ENCODE measurements at places on chromosomes 2 and 18.

DNA sequence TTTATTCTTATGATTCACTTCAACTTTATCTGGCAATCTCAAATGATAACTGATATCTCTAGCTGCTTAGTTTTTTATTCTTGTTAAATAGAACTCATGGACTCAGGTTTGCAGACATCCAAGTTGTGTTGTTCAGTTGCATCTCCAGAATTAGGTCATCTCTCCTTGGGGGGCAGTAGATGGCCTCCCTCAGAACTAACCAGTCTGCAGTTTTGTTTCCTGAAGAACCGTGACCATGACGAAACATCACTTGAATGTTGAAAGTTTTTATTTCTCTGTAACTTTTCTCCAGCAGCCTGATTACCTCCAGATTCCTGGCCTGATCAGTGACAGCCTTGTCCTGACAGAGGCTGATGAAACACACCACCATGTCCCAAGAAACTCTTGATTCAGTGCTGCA lies 321.5 kb downstream of the GALNT13 start:
- DNase-seq = no peak

- no peak for DNase-seq
Observed at GRCh38 chr2:60899230-60899891, 18.0 kb downstream of the REL start.

DNA sequence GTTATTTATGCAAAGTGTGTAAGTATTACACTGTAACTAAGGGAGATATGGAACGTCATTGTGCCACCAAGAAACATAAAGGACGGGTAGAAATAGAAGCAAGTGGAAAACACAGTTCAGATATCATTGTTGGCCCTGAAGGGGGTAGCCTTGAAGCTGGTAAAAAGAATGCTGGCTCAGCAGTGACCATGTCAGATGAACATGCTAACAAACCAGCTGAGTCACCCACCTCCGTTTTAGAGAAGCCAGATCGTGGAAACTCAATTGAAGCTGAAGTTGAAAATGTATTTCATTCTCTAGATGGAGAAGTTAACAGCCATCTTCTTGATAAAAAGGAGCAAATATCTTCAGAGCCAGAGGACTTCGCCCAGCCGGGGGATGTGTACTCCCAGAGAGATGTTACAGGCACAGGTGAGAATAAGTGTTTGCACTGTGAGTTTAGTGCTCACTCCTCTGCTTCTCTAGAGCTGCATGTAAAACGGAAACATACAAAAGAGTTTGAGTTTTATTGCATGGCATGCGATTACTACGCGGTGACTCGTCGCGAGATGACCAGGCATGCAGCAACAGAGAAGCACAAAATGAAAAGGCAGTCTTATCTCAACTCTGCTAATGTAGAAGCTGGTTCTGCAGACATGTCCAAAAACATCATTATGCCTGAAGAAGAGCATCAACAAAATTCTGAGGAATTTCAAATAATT lies 36.1 kb downstream of the ZNF407 start:
- DNase-seq = no peak

- no peak for DNase-seq
Observed at GRCh38 chr2:233486357-233486756, 80.2 kb downstream of the USP40 start.

GRCh38 chr2:231642631-231643494 lies 50.2 kb downstream of the TEX44 start:
- no peak for DNase-seq

GRCh38 chr18:25141399-25141798 lies 210.6 kb downstream of the ZNF521 start:
- no peak for DNase-seq

- DNase-seq = no peak
Observed at GRCh38 chr2:223532161-223532560, 70.0 kb downstream of the SCG2 start.

DNA sequence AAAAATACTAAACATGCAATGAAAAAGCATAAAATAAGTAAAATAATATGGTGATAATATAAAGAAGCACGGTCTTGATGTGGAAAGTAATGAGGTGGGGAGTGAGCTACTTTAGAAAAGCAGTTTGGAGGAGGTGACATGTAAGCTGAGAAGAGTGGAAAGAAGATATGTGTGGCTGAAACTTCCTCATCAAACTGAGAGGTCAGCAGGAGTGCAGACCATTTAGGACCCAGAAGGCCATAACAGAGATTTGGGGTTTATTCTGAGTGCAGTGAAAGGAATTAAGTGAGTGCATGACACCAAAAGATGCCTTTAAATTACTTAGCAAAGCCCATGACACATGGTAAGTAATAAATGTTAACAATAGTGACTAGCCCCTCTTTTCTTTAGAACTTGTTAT lies 24.4 kb upstream of the TMEM182 start:
- no peak for DNase-seq

- DNase-seq = no peak
Observed at GRCh38 chr2:43149482-43150107, 76.8 kb downstream of the ZFP36L2 start.

DNA sequence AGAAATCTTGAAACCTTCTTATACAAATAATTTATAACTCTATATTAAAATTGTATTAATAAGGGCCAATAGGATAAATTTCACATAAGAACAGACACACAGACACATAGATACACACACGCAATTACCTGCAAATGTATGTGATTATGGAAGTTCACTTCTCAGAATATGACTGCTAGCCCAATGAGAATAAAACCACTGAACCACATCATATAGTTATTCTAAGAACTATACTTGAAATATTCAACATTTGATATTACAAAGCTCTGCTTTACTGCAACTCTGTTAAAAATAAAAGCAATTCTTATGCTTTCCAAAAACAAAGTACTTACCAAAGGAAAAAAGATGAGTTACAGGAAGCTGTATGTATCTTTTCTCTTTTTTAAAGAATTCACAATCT lies 51.1 kb downstream of the PGAP1 start:
- DNase-seq = no peak

- no peak for DNase-seq
Observed at GRCh38 chr18:79283929-79284328, 111.8 kb upstream of the NFATC1 start.

- no peak for DNase-seq
Observed at GRCh38 chr2:119929537-119929936, 83.3 kb upstream of the EPB41L5 start.

DNA sequence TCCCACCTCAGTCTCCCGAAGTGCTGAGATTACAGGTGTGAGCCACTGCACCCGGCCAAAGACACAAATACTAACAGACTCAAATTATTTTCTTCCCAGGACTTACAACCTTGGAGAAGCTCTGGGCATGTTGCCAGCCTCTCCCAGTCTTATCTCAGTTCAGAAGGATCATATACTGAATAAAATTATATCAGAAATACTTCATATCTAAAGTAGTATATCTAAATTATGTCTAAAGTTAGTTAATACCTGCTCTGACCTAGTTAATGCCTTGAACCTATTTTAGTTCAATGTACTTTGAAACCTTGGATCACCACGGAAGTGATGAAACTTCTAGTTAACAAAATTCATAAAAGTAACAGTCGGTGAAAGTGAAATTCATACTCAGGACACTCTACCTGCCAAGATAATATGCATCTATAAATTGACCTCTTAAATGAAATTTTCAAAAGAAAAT lies 34.4 kb upstream of the CYBRD1 start:
- DNase-seq = no peak

- DNase-seq = no peak
Observed at GRCh38 chr2:181790716-181791649, 100.5 kb upstream of the ITPRID2 start.

GRCh38 chr2:37698931-37699481 lies 27.6 kb upstream of the CDC42EP3 start:
- no peak for DNase-seq

DNA sequence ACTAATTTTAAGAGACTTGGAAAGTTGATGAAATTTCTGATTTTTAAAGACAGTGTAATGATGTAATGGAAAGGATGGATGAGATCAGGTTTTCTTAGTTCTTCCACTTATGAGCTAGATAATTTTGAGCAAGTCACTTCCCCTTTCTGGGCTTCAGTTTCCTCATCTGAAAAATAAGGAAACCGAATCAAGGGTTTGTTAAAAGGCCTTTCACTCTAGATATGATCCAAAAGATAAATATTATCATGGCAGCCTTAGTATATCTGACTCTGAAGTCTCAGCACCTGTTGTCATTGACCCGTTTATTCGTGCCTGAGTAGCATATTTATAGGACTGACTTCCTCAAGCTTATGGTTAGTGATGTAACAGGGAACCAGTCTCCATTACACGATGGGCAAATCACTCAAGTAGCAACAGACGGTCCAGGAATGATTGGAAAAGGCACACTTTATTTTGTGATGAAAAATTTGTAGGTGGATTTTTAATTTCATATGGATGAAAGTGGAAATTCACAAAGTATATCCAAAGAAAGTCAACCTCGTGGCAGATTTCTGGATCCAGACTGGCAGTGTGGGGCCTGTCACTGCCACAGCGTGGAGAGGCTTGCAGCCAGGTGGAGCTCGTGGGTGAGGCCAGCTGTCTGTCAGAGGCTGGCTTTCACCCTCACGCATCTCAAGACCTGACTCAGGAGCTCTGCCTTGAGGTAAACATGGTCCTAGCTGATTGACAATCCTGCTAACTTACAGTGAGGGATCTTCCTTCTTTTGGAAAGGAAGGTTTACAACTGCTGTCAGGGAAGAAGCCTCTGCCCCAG lies 137.9 kb upstream of the CXCR4 start:
- no peak for DNase-seq

DNA sequence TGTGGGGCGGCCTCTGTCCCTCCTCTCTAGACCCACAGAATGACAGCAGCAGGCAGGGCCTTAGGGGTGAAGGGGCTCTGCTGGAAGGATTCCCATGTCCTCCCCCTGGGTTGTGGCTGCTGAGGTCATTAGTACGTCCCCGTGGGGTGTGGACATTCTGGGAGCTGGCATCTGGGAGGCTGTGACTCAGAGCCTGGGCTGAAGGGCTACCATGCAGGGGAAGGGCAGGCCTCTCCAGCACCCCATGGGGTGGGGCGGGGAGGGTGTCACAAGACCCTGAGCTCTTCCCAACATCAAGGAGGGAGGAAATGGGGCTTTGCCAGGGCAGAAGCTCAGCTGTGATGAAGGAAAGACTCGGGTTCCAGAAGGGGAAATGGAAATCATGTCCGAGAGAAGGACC lies 105.8 kb upstream of the SMAD2 start:
- DNase-seq = no peak

DNA sequence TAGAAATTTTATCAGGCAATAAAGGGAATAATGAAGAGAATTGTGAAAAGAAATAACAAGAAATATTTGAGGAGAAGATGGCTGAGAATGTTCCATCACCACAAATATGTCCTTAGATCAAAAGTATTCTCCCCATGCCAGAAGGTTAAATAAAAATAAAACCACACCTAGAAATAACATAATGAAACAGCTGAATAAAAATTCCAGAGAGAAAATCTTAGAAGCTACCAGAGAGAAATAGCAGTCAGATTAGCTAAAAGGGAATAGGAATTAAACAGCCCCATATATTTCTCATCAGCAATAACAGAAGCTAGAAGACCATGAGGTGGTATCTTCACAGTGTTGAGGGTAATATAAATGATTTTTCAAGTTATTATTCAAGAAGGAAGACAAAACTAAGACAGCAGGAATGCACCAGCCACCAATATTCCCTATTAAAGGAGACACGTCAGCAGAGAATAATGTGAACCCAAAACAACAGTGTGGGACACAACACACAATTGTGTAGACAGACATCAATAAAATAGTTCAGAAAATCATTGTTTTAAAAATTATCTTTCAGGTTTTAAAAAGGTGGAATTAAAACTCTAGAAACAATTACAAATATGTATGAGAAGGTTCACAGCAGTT lies 82.0 kb upstream of the NEDD4L start:
- no peak for DNase-seq

Data from C1 segment of cervical spinal cord (tissue), 14 donors.